ENCODE measurements at places on chromosomes 7 and 10.

GRCh38 chr10:123945325-123945920 is 53.8 kb upstream of the CPXM2 start:
- no peak for DNase-seq

- DNase-seq, result no peak
These were observed 34.3 kb upstream of the WASHC2A start for GRCh38 chr10:50033481-50033880.

GRCh38 chr7:52794621-52795020 is 240.8 kb upstream of the POM121L12 start:
- DNase-seq, result no peak

- DNase-seq, result no peak
These were observed 30.1 kb downstream of the VPS41 start for GRCh38 chr7:38878694-38879457.

- no peak for DNase-seq
These were observed 142.8 kb upstream of the SEMA3A start for GRCh38 chr7:84337429-84337828.

- no peak for DNase-seq
These were observed 40.3 kb downstream of the RSU1 start for GRCh38 chr10:16776896-16777295.

GRCh38 chr10:102596506-102596971 is 47.7 kb upstream of the TRIM8 start:
- DNase-seq, result peak; percentile 27

DNA sequence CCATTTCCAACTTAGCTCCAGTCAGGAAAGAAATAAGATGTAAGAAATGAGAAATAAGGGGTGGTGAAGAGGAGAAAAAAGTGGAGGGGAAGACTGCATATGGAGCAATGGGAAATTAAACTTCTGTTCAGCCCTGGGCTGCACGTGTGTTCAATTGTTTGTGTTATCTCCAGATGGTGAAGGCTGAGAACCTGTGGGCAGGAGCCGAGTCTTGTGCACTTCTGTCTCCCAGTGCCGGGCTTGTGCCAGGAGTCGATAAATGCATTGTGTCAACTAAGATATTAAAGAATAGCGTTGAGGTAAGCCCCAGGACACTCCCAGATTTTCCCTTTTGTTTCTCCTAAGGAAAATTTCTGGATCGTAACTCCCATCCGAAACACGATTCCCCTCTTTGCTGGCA is 98.2 kb downstream of the PRLHR start:
- DNase-seq, result no peak

DNA sequence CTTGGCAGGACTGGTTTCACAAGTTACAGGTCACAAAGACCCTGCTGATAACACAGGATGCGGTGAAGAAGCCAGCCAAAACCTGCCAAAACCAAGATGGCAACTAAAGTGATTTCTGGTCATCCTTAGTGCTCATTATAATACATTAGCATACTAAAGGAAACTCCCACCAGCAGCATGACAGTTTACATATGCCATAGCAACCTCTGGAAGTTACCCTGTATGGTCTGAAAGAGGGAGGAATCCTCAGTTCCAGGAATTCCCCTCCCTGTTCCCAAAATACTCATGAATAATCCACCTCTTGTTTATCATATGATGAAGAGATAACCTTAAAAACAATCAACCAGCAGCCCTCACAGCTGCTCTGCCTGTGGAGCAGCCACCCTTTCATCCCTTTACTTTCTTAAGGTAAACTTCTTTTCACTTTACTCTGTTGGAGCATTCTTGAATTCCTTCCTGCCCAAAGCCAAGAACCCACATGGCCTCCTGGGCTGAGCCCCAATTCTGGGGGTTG is 21.9 kb downstream of the DPY19L1 start:
- DNase-seq, result no peak

DNA sequence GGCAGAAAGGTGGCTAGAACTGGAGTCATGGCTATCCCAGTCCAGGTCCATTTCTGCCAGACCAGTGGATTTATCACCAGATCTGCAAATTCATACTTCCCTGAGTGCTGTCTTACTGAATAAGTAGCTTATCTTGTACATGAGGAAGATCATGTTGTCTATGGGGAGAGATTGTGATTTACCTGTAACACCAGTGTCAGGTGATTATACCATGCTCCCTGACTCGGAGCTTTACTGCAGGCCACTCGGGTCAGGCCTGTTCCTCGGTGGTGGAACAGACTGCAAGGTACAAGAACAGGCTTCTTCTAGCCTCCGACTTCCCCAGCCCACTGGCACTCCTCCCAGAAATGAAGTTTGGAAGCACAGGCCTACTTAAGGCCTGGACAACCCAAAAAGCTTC is 42.6 kb upstream of the DLG5 start:
- no peak for DNase-seq

GRCh38 chr10:100081075-100082001 is at the start of gene CPN1:
TSS of gene CPN1 (minus strand) at chr10:100081869. CDS start at chr10:100081625, 244 bp downstream.
- no peak for DNase-seq

- DNase-seq, result no peak
These were observed 31.6 kb upstream of the KNDC1 start for GRCh38 chr10:133128126-133129070.

- no peak for DNase-seq
These were observed 19.1 kb downstream of the ABLIM1 start for GRCh38 chr10:114638821-114639625.

DNA sequence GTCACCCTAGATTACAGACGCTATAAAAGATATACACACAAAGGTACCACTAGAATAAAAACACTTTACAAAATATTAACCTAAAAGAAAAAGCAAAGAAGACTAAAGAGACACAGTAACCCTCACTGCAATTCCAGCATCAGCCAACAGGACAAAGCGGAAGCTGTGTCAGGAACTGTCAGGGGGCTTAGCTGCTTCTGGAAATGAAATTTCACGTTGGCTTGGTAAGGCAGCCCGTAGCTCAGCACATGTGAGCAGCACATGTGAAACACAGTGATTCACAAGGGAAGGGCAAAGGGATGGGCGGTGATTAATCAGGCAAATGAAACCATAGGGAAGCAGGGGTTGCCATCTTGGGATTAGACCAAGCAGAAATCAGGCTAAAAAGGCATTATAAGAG is 195.4 kb downstream of the MGMT start:
- DNase-seq, result no peak

GRCh38 chr10:48658975-48659269 is 25.8 kb upstream of the WDFY4 start:
- no peak for DNase-seq

DNA sequence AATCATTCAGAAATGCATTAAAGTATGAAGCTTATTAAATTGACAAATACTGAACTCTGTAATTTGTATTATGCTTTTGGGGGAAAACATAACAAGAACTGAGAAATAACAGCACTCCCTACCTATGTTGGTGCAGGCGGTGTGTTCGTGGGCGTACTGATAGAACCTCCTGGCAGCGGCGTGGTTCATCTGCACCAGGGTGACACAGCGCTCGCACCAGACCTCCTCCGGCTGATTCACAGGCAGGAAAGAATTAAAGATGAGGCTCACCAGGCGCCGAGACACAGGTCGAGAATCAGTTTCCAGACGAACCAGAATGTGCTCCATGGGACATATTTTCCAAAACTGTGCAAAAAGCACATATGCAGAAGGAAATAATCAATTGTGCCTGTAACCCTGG is 40.2 kb downstream of the NCAPG2 start:
- DNase-seq, result no peak

GRCh38 chr7:22317632-22318031 is 39.3 kb downstream of the RAPGEF5 start:
- no peak for DNase-seq

DNA sequence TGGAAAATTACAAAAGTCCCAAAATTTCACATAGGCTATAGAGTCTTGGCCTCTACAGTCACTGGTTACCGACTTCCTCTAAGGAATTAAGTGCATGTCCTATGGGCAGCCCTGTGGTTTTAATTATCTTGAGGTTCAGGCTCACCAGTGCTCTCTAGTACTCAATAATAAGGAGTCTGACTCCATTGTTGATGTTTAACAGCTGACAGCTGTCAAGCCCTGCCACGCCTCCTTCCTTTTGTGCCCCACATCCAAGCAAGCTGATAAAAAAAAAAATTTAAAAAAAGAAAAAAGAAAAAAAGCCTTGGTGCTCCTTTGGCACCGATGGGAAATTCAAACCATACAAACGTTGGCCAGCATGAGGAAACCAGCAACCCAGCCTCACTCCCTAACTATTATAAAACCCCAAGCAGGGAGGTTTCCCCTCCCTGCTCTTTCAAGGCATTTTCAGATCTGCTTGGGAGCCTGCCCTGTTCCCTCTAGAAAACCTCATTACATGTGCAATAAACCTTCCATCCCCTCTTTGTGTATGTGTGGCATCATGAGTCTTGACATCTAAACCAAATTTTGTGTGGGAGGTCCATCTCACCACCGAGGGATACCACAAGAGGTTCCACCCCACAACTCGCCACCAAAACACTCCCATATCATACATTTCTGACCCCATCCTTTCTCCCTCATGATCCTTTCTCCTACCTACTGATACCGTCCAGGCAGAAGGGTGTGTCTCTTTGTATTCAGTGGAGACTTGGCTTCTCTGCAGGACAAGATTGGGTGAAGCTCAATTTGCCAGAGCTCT is 70.9 kb upstream of the CCDC71L start:
- no peak for DNase-seq

GRCh38 chr10:97063271-97063982 is 122.3 kb downstream of the SLIT1 start:
- DNase-seq, result no peak

DNA sequence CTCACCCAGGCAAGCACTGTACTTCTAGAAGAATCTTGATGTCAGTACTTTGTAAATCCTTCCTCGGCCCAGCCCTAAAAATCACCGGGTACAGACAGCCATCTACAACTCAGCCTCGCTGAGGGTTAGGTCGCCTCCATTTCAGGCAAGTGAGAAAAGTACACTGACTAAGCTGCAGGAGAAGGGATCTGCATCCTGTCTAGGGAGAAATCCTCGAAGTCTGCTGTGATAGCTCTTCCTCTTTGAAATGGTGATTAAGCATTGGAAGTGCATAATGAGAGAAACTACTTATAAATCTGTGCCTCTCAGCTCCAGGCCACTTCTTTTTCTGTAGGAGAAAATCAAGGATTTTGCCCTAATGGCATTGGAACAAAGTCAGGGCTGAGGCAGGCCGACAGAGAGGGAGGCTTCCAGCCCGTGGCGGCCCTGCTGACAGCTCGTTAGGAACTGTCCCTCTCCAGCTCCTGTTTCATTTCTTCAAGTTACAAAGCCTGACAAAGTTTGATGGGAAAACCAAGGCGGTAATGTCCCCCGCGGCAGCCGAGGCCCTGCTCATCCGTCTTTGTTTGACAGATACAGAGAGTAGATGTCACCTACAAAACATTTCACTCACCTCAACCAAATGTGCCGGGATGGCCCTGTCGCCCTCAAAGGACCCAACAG is 14.1 kb upstream of the GOT1 start:
- DNase-seq, result no peak

DNA sequence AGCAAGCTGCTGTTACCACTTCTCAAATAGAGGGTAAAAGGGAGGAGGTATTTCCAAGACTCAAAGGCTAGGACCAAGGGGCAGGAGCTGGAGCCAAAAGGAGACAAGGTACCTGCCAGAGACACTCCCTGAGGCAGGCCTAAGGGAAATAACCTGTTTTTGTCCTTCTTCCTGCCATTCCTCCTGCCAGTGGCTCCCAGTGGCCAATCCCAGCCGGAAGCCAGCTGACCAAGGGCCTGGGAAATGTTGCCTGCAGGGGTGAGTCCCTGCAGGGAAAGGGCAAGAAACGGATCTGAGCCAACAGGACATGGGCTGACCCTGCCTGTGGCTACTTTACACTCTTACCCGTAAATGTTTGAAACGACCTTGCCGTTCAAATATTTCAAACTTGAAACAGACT is 3.5 kb downstream of the CYTH3 start:
- DNase-seq, result no peak

- no peak for DNase-seq
These were observed 293.1 kb upstream of the NRP1 start for GRCh38 chr10:33627611-33628010.

DNA sequence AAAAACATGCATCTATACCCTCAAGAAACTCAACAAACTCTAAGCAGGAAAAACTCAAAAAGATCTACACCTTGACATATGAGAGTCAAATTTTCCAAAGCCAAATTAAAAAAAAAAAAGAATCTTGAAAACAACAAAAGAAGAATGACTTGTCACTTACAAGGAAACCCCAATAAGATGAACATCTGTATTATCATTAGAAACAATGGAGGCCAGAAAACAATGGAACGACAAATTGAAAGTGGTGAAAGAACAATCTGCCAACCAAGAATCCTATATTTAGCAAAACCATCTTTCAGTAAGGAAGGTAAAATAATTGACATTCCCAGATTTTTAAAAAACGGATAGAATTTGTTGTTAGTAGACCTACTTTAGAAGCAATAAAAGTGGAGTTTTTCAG is 516.8 kb downstream of the ACTR3B start:
- no peak for DNase-seq

DNA sequence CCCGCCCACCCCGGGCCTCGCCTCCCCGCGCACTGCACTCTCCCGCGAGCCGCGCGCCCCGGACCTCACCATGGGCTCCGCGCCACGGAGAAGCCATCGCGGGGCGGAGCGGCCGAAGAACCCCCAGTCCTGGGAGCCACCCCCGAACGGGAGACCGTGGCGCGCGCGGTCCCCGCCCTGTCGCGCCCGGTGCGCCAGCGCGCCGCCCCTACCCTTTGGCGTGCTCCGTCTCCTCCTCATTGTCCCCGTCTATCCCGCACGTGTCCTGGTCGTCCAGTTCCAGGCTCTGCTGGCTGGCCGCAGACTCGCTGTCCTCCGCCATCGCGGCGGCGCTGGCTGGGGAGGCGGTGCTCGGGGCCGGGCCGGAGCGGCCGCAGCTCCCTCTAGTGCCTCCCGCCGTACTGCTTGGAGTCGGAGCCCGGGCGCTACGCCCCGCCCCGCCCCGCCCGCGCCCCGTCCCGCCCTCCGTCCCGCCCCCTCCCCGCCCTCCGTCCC is at the start of gene NMT2:
TSS of gene NMT2 (minus strand) at position 403 of the 495 bp plus-strand sequence. CDS start at position 322, 81 bp downstream.
- no peak for DNase-seq

- DNase-seq, result no peak
These were observed 34.3 kb downstream of the PLAC9 start for GRCh38 chr10:80166581-80167470.

GRCh38 chr10:86668297-86669165 is at the start of gene LDB3:
TSS of gene LDB3 (plus strand) at chr10:86668511. CDS start at chr10:86668692, 181 bp downstream.
- DNase-seq, result no peak

DNA sequence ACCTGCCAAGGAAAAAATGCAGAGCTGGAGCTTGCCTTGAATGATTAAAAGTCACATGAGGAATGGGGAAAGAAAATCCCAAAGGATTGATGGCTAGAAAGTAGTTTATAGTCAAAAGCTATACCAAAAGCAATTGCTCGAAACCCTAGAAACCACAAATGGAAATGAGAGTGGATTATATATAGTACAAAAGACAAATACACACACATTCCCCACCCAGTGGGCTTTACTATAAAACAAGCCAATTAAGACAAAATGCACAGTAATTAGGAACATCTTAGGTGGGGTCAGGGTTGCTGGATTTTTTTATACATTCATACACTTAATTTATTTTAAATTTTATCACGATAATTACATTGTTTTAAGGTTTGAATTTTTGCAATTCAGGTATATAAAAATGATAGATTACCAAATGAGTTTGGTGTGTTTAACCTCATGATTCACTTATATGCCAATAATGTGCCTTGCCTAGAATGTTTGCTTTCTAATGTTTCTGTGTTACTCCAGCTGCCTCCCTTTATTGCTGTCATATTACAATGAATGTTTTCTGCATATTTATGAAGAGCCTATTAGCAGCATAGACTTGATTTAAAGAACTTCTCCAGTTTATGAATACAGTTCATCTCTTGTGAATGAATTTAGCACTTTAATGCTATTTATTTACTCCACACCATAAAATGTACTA is 421.3 kb downstream of the EXOC4 start:
- no peak for DNase-seq

Data from CD4-positive, alpha-beta T cell treated with Interleukin-12 subunit alpha and Interleukin-12 subunit beta, for 1 hour (primary cell).